Body of pancreas (tissue), 4 donors: ENCODE measurements at places on chromosomes 4 and X. TPM values are rescaled to one million over a fixed set of nuclear protein-coding genes. Genes with fewer than 3 reads are reported as not detected.

TMEM150C gene
- total RNA-seq, result 5.6 TPM

ACSL1 gene
- total RNA-seq, result 193 TPM

DNA sequence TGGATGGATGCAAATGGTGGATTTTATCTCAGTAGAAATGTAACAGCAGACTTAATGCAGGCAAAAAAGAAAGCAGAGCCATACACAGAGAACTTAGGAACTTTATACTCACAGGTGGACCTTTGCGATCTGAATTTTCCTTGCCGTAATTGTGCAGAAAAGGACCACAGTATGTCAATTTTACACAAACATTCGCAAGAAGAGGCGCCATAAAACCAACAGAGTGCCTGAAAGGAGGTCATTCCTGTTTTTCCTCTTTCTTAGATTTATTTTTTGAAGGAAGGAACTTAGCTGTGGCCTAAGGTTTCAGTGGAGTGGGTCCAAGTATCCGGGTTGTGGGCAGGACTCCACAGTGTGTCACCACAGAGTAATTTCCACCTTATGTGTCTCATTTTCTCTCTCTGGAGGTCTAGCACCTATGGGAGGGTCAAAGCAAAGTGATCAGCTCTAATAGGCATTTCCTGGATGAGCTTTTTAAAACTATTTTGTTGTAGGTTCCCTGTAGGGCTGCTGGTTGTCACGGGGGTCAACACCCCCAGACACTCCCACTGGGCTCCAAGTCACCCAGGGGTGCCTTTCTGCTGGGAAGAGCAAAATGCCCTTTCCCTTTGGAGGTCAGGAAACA lies 24.7 kb upstream of the PBDC1 start:
- peak; percentile 17 for DNase-seq

GRCh38 chrX:121782976-121783375 lies 735.6 kb downstream of the GLUD2 start:
- no peak for DNase-seq

DNA sequence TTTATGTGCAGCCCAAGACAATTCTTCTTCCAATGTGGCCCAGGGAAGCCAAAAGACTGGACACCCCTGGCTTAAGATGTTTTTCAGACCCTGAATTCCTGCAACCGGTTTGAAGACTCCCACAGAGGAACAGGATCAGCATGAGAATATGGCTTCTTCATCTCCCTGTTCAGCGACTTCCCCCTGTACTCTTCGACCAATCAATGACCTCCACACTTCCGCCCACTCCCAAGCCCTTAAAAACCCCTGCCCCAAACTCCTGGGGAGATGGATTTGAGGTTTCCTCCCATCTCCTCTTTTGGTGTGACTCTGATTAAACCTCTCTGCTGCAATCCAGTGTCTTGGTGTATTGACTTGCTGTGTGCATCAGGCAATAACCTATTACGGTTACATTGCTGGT lies 344.4 kb downstream of the NR3C2 start:
- DNase-seq, result no peak

- DNase-seq, result no peak
These were observed 87.9 kb downstream of the TSPAN7 start for GRCh38 chrX:38649221-38649620.

GRCh38 chr4:68433582-68433981 lies 13.7 kb upstream of the TMPRSS11E start:
- no peak for DNase-seq
